ENCODE measurements at places on chromosomes 4 and X.

- DNase-seq, result no peak
Observed at GRCh38 chr4:18844726-18845125, 823.2 kb upstream of the LCORL start.

DNA sequence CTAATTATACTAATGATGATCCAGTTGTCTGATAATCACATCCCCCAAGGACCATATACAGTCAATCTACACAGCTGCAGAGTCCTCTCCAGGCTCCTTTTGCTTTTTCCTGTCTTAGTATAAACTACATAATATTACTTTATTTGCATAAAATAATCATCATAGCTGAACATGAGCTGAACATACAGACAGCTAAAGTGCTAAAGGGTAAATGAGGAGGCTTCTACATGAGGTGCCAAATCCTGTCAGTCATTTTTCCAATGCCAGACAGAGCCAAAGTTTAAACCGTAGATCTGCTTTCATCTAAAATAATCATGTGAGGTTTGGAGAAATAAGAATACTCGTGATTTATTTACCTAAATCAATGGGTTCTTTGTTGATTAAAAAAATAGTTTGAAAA lies 1530.1 kb upstream of the PABPC4L start:
- no peak for DNase-seq

DNA sequence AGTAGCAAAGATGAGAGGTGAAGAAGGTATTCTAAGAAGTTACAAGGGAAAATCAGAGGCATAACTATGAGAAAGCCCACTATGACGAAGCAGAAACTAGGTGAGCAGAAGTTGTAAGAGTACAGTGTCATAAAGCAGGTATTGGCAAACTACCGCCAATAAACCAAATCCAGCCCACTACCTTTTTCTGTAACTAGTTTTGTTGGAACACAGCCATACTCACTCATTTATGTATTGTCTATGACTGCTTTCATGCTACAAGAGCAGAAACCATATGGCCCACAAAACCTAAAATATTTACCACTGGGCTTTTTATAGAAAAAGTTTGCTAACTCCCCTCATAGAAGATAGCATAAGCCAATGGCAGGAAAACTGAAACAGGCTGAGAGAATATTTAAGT lies 31.8 kb upstream of the ZCCHC13 start:
- DNase-seq, result no peak

DNA sequence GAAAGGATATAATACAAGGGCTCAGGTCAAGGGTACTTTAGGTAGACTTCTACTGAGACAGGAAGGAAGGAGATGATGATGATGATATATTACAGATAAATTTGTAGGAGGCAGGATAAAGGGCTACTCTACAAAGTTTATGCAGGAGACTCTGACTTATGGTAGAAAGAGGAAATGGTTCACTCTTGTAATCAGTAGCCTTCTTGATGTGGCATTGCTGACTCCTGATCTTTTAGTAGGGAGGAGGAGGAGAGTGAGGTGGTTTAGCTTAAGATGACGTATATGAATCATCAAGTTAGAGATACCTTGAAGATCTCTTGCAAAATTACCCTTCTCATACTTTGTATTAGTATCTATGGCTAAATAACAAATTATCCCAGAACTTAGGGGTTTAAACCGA lies 4.7 kb downstream of the BLTP1 start:
- no peak for DNase-seq

GRCh38 chr4:32569861-32570260 lies 1849.7 kb downstream of the PCDH7 start:
- no peak for DNase-seq

DNA sequence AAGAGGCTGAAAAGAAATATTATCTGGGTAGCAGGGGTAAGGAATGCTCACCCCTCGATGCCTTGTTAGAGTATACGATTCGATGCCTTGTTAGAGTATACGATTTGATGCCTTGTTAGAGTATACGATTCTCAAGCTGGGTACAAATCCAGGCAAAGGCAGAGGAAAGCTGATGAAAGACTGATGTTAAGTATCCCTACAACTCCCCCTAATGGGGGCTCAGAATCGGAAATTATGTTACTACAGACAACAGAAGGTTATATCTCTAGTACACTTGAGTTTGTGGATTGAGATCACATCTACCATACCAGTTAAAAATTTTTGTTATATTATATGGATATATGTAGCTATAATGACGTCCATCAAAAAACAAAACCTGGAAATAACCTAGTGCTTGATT lies 4.8 kb downstream of the LRRC66 start:
- no peak for DNase-seq

- no peak for DNase-seq
Observed at GRCh38 chr4:26030780-26031179, 116.8 kb downstream of the SMIM20 start.

DNA sequence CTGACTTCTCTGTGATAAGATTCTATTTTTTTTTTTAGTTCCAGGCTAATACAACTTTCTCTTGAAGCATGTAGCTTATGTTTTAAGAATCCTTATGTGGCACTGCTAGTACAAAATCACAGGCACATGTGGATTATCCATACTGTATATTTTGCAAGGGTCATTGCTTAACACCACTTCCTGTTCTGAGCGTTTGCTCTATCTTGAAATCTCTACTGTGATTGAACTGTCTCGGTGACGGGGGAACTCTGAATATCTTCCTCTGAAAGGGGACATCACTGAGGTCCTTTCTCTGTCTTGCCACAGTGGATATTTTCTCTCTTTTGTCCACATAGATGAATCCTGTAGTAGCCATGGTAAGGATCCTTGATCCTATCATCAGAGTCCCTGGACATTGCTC lies 2.1 kb upstream of the WFS1 start:
- no peak for DNase-seq

DNA sequence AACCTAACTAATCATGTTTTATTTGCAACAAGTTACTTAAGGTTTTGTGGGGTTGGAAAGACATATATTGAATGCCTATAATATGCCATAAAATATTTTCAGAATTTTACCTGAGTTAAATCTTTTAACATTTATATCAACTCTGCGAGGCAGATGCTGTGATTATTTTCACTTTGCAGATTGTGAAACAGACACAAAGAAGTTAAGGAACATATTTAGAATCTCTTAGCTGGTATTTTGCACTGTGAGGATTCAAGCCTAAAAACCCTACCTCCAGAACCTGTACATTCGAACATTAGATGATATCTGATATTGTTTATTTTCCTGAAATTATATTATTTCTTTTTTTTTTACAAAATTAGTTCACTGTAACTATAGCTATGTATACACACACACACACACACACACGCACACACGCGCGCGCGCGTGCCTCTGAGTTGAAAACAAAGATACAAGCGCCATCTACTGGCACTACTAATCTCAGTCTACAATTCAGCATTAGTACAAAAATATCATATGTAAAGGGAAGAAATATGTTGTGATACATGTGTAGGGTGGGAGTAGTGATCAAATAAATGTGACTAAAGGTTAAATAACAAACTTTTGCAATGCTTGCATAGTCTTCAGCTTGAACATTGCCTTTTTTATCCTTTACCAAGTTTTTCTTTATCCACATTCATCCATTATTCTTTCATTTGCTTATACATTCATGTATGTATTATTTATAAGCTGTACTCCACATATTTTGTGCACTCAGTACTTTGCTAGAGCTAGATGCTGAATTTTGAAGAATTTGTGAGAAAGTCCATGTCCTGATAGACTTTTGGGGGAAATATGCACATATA lies 61.5 kb downstream of the ANXA10 start:
- peak; percentile 90 for DNase-seq

DNA sequence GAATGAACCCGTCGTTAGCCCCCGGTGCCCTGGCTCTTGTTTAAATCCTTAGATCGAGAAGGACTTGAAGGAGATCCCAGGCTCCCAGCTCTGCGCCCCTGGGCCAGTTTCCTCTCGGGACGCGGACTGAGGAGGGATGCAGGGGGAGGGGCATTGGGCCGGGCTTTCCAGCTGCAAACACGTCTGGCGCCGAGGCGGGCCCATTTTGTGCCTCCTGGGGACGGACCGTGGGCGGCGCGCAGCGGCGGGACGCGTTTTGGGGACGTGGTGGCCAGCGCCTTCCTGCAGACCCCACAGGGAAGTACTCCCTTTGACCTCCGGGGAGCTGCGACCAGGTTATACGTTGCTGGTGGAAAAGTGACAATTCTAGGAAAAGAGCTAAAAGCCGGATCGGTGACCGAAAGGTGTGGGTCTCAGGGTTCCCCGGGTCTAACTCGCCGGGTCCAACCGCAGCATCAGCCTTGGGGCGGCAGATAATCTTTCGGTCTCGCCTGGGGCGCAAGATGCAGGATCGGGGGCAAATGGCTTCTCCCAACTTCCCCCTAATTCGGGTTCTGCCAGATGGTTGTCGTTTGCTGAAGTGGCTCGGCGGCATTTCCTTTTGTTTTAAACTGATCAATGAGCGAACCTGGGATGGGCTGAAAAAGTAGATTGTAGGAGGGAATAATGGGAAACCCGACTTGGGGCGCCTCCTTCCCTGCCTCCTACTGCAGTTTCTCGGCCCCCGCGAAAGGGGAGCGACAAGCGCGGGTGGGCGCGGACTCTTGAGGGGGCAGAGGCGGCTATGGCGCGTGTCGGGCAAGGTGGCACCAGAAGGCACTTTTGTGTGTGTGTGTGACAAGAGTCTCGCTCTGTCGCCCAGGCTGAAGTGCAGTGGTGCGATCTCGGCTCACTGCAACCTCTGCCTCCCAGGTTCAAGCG lies 2.9 kb downstream of the PDGFRA start:
- DNase-seq, result no peak

DNA sequence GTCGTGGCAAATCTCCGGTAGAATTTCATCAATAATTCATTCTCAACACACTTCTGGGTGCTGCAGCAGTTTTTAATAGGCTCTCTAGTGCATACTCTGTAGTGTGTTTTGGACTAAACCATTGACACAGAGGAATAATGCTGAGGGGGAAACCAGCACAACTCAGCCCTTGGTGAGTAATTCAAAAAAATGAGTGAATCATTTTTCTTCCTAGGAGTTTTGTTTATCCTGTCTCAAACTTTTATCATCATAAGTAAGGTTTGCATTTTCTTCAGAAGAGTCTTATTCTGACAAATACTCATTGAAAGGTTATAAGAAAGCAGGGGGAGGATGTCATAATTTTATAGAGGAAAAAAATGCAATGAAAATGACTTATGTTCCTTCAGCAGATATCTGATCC lies 2542.7 kb downstream of the PCDH7 start:
- DNase-seq, result no peak

DNA sequence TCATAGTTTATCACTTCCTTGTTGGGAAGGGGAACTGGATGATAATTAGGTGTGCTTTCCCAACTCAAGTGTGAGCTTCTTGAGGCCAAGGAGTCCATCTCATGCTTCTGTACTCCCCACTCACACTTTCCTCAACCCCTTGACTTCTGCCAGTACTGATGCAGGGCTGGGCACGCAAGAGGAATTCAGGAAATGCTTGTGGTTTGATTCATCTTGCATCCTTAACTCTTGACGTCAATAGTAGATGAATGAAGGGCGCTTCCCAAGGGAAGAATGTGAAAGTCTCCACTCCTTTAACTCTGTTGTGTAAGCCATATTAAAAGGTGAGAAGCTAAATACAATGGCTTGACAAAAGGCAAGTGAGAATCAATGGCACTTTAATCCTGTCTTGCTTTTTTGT lies 101.8 kb downstream of the AGTR2 start:
- peak; percentile 42 for DNase-seq

DNA sequence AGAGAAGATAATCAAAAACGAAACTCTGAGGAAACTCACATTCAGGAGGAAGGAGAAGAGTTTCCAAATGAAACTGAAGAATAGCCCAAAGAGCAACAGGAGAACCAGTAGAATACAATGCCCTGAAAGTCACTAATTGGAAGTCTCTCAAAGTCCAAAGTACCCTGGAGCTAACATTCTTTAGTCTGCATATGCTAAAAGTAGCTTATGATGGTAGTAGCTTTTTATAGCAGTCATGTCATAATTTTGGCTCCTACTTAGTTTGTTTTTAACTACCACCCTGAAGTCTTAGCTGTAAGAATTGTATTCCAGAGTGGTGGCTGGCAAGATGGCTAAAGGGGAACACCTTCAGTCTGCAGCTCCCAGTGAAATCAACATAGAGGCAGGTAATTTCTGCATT lies 100.3 kb upstream of the FGF16 start:
- DNase-seq, result no peak

DNA sequence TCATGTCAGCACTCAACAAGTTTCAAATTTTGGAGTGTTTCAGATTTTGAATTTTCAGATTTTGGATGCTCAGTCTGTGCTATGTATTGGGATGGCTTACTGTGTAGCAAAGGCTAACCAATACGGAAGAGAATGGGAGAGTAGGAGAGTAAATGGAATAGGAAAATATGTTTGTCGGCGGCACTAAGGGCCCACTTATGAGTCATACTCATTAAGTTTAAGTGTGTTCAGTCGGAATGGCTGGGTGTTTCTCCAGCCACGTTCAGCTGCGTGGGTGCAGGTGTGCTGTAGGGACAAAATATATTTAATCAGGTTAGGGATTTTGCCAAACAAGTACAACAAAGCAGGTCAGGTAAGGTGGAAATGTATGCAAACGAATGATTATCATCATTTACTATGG lies 13.6 kb downstream of the FTHL17 start:
- no peak for DNase-seq

- peak; percentile 69 for DNase-seq
Observed at GRCh38 chrX:22652596-22652995, 347.2 kb upstream of the DDX53 start.

DNA sequence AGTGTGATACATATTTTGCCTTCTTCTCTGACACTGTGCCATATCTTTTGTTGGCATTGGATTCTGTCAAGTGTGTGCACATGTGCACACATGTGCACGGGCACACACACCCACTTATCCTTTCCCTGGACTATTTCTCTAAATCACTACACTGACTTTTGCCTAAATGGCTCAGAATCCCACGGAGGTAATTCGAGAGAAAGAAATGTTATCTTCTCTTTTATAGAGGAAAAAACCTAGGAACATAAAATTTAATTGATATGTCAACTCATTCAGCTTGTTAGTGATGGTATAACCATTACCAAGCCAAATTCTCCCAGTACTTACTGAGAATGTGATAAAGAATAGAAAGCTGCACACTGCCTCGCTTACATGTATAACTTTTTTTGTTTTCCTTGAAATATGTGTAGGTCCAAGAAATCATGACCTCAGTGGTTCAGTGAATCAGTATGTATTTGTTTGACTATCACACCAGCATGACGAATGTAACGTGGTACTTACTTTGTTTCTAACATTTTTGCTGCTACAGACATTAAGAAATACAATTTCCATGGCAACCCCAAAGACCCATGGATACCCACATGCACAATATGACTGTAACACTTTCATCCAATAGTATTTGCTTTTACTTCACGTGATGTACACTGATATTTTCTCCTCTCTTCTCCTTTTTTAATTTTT lies 163.0 kb downstream of the PCDH7 start:
- no peak for DNase-seq

DNA sequence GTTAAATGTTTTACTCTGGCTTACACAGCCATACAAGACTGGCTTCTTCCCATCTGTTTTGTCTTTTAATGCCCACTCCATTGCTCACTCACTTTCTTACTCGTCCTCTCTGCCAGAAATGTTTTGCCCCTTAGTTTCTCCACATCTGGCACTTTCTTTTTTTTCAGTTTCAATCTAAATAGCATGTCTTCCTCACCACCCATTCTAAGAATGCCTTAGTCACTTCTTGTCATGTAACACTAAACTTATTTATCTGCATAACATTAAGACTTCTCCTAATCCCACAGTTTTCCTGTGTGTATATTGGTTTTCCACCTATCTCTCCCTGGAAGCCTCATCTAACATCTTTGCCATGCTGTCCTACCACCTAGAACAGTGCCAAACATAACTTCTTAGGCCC lies 119.3 kb downstream of the ADAMTS3 start:
- DNase-seq, result no peak
